ENCODE measurements at places on chromosomes 13 and 19.

DNA sequence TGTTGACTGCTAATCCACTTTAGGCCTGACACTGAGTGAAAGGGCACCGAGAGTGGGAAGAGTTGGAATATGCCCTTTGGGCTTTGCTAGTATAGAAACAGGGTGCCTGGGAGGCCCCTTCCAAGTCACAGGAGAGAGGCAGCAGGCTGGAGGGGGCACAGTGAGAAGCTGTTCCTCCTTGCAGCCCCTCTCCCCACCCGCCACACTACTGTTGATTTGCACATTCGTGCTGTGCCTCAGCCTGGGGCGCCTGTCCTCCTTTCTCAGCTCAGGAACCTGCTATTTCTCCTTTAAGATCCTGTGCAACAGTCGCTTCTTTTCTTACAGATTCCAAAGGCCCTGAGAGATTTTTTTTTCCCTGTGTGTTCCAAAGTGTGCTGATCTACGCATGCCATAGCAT lies 2.8 kb upstream of the B3GLCT start:
- no peak for DNase-seq

DNA sequence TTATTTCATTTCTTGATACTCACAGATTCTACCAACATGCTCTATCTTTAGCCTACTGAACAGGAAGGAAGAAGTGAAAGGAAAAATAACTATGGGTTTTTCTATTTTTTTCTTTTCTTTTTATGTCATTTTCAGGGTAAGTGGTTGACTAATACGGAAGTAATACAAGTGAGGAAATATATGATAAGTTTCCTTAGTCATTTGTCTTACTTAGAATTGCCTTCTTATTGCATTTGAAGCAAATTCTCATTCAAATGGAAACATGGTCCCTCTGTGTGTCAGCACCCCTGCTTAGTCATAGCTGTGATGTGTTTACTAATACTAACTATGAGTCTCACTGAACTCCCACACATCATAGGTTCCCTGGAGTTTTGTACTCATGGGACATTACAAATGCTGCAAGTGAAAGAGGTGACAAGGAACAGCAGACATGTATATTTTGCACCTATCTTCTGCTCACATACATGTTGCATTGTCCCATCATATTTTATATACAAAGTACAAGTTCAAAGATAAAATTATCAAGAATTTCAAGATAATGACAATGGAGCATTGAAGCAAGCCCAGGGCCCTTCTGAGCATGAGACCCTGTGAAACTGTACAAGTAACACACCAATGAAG lies 60.1 kb downstream of the DCT start:
- peak; percentile 63 for DNase-seq

GRCh38 chr13:20414546-20415305 lies 110.9 kb downstream of the CRYL1 start:
- no peak for DNase-seq

GRCh38 chr19:19877724-19878123 lies 12.0 kb downstream of the ZNF253 start:
- no peak for DNase-seq

- DNase-seq: no peak
Observed at GRCh38 chr13:39272994-39273393, 234.7 kb downstream of the NHLRC3 start.

GRCh38 chr13:93859716-93860115 lies 619.8 kb downstream of the DCT start:
- DNase-seq: no peak

DNA sequence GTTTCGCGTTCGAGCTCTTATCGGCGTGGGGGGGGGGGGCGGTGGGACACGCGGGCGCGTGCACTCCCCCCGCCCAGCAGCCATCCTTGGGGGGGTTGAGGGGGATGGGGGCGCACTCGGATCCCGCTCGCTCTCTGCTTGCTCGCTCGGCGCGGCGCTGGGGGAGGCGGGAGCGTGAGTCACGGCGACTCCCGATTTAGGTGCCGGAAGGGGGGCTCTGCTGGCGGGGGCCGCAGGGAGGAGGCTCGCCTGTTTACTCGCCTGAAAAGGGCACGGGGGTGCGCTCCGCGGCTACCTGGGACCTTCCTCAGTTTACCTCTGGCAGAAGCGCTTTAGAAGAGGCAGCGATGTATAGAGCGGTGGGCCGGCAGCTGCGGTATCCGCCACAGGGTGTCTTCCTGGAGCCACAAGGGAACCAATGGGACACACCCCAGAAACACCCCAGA lies 1.1 kb upstream of the PDE4A start:
- no peak for DNase-seq

GRCh38 chr13:78806457-78806856 lies 147.5 kb upstream of the OBI1 start:
- no peak for DNase-seq

GRCh38 chr13:25541434-25542123 lies 169.8 kb downstream of the ATP8A2 start:
- no peak for DNase-seq

GRCh38 chr13:110697842-110698241 lies 8.1 kb downstream of the CARS2 start:
- no peak for DNase-seq

- no peak for DNase-seq
Observed at GRCh38 chr19:1932395-1932794, 8.6 kb upstream of the CSNK1G2 start.

- no peak for DNase-seq
Observed at GRCh38 chr19:47701717-47702552, 11.3 kb upstream of the EHD2 start.

- no peak for DNase-seq
Observed at GRCh38 chr19:44685877-44686276, 13.1 kb upstream of the CEACAM16 start.

DNA sequence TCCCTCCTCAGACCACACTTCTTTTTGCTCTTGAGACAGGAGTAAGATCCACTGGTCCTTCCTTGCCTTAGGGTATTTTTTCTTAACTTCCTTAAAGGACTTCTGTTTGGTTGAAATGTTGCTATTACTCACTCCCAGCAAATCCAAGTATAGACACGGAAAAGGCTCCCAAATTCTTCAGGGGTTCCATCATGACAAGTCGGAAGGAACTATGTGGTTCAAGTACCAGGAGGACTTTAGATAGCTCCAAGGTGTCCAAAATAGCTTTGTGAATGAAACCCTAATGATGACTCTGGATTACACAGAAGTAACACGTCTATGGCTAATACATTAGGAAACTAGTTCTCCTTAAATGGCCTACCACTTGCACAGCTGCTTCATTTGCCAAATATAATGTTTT lies 238.7 kb downstream of the KCTD12 start:
- DNase-seq: no peak

DNA sequence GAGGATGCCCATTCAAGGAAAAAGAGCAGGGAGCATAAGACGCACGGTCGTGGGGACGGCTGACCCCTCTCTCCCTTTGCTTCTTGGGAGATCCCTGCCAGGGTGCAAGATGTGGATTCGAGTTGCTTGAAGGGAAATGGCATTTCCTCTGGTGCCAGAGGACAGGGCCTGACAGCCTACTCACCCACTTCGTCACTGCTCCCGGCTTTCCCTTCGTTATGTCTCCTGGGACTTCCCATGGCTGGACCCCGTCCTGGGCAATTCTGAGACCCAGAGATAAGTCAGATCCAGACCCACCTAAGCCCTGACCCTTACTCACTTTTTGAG lies 1.2 kb downstream of the TBC1D17 start:
- DNase-seq: no peak

DNA sequence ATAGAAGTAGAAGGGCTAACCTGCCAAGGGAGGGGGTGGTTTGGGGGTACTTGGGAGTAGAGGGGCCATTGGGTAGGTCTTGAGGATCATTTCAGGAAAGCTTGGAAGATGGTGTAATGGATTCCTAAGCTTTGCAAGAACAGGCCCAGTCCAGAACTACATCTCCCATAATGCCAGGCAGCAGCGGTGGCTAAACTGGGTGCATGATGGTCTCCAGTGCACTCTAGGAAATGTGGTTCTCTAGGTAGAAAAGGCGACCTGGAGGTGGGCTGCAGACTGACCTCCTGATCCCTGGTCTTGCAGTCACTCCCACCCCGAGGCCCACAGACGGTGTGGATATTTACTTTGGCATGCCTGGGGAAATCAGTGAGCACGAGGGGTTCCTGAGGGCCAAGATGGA lies 3.8 kb downstream of the APLP1 start:
- no peak for DNase-seq

GRCh38 chr13:75222031-75222430 lies 259.9 kb downstream of the TBC1D4 start:
- no peak for DNase-seq

DNA sequence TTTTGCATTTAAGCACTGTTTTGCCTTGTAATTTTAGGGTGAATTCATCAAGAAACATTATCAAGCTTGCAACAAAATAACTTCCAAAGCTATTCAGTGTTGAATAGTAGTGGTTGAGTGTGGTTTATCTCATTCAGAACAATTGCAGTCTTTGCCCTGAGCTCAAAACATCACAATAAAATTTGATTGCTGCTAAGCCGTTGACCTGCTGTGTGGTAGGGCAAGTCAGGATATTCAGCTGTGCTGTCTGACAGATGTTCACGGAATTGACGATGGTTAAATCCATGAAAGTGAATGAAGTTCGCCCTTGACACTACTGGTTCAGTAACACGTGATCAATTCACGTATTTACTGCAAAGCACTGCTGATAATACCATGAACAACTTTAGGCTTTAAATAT lies 66.9 kb downstream of the GJA3 start:
- DNase-seq: no peak

- DNase-seq: no peak
Observed at GRCh38 chr19:35907377-35907745, 734 bp downstream of the TYROBP start.

GRCh38 chr13:40637643-40638042 lies 28.8 kb downstream of the FOXO1 start:
- no peak for DNase-seq

GRCh38 chr13:76489274-76489673 lies 396.9 kb downstream of the KCTD12 start:
- no peak for DNase-seq
